ENCODE measurements at places on chromosomes 7 and 10. TPM values are rescaled to one million over a fixed set of nuclear protein-coding genes. Genes with fewer than 3 reads are reported as not detected.

- no peak for DNase-seq
These were observed 22.8 kb downstream of the LRRC17 start for GRCh38 chr7:102935450-102936115.

GRCh38 chr10:74380795-74381194 lies 229.8 kb downstream of the ADK start:
- no peak for DNase-seq

- no peak for DNase-seq
These were observed 114.1 kb downstream of the VIPR2 start for GRCh38 chr7:159030490-159031134.

DNA sequence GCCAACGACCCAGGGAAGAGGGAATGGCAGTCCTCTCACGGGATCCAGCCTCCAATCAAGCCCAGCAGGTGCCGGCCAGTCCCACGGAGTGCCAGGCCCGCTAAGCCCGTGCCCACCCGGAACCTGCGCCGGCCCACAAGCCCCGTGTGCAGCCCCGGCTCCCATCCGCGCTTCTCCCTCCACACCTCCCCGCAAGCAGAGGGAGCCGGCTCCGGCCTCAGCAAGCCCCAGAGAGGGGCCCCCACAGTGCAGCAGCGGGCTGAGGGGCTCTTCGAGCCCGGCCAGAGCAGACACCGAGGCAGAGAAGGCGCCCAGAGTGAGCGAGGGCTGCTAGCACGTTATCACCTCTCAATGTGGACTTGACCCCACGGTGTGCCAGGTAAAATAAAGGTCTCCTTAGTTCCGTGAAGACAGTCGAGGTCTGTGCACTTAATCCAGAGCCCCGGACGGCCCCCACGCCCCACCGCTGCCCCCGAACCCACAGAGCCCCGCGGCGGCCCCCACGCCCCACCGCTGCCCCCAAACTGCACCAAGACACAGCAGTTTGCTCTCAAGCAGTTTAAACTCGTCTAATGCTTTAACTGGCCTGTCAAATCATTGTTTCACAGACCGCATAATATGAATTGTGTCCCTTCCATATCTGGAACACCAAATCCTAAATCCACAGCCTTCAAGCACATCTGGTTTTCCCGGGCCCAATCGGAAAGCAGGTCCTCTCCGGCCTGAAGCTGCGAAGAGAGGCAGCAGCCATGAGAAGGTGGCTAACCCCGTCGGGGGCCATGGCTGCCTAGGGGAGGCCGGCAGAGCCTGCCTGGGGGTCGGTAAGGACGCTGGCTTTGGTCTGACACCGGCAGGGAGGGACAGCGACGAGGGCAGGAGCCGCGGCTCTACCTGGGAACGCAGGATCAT lies 307.8 kb downstream of the PTPRN2 start:
- no peak for DNase-seq

DNA sequence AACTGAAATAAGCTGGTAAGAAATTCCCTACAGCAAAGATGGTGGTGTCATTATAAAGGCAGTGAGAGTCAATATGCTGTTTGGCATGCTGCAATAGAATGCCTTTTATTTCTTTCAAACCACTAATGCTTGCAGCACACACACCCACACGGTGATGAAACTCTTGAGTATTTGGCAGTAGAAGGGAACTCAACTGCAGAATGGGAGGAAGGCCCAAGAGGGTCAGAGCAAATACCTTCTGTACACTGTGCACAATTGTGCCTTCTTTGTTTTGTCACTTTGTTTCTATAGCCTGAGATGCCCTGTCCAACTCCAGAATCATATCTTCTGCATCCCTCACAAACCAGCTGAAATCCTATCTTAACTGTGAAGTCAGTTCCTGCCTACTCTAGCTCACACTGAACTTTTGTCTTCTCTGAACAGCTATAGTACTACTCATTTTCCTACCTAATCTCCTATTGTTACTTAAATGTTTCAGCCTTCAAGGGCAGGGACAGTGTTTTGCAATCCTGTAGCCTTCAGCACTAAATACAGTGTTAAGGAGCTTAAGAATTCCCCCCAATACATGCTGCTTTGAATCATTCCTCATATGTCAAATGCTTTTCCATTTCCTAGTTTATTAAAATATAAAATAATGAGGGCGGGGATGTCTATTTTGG lies 22.2 kb downstream of the MMS19 start:
- no peak for DNase-seq

- no peak for DNase-seq
These were observed 799.7 kb upstream of the IGFBP3 start for GRCh38 chr7:46720761-46721160.

- no peak for DNase-seq
These were observed 162.5 kb downstream of the LRMDA start for GRCh38 chr10:75593692-75594556.

GRCh38 chr10:77513781-77514331 lies 123.8 kb downstream of the KCNMA1 start:
- no peak for DNase-seq

DNA sequence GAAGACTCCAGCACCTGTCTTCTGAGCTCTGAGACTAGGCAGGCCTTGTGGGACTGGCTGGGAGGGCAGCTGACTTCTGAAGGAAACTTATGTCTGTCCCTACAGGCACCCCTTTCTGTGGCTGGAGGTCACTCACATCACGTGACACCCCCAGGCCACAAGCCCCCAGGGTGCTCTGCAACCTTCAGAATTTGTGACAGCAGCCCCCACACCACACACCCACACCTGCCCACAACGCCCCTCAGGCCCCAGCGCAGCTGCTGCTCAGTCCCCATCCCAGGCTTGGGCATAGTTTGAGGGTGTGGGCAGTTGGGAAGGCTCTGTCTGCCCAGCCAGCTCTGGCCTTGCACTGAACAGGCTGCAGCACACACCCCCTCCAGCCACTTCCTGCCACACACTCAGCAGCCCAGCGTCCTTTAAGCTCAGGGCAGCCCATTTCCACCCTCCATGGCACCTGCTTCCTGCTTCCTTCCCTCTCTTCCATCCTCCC lies 80.0 kb upstream of the UNC5B start:
- no peak for DNase-seq

DNA sequence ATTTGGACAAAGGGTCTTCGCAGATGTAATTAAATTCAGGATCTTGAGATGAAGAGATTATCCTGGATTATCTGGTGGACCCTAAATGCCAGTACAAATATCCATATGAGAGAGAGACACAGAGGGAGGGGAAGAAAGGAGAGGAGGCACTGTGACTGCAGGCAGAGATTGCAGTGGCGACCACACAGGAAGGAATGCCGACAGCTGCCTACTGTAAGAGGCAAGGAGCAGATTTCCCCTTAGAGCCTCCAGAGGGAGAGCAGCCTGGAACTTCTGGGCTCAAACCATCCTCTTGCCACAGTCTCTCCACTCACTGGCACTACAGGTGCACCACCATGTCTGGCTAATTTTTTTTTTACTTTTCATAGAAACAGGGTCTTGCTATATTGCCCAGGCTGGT lies 152.3 kb downstream of the SDK1 start:
- no peak for DNase-seq

DNA sequence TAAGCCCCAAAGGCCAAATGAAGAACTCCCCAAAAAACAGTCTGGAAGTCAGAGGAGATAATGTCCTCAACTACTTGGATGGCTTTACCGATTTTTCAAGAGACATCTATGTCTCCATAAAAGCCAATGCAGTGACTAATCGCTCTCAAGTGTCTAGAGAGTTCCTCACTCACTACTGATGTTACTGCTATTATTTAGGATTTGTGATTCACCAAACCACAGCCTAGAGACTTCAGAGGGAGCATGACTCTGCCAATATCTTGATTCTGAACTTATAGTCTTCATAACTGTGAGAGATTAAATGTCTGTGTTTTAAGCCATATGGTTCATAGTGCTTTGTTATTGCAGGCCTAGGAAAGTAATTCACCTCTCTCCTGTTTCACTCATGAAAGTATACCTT lies 160.2 kb downstream of the IPMK start:
- DNase-seq, result no peak

- DNase-seq, result no peak
These were observed 13.6 kb downstream of the LOXL4 start for GRCh38 chr10:98254234-98254974.

GRCh38 chr7:25996006-25996408 lies 156.0 kb upstream of the NFE2L3 start:
- no peak for DNase-seq

DNA sequence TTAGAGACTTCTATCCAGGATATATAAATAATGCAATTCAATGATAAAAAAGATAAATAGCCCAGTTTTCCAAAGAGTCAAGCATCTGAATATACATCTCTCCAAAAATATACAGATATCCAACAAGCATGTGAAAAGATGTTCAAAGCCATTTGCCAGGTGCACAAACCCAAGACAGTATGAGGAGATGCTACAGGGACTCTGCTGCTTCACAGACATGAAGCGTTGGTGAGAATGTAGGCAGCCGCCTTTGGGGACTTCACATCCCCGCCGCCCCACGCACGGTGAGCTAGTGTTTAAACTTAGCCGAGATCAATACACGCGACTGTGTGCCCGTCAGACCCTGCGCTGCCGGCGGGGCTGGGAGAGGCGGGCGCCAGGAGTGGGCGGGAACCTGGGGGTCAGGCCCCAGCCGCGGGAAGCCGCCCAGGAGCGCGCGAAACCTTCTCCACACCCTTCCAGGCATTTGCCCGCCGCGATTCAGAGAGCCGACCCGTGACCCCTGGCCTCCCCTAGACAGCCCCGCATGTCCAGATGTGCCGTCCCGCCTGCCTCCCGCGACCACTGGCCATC lies 927 bp upstream of the ALOX5 start:
- no peak for DNase-seq

GRCh38 chr10:98272245-98272644 lies 4.3 kb upstream of the LOXL4 start:
- DNase-seq, result no peak

GRCh38 chr7:103718482-103719061 lies 270.9 kb downstream of the RELN start:
- no peak for DNase-seq

GRCh38 chr7:130881799-130882141 lies 147.8 kb upstream of the KLF14 start:
- DNase-seq, result no peak

DNA sequence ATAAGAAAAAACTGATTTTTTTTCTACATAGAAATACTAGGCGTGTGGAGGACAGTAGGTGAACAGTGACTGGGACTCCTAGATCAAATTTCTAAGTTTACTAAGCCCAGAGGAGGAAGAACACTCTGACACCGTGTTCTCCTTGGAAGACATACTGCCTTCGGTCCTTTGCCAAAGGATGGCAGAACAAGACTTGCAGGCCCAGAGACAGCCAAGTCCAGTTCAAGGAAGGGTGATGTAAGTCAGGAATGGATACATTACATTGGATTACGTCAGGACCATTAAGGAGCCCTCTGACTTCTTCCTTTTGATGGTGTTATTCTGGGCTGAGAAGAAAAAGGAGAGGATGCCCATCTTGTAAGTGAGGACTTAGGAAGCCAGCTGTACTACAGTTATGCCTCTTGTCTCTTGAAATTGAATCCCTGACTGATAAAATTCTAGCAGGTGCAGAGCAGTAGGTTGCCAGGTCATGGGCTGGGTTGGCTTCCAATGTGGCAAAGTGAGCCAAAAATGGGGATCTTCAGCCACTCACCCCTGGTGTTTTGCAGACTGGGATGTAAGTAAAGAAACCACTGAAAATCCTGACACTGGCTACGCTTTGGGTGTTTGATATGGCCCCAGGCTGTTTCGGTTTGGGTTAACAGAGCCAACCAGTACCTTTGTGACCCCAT lies 45.1 kb downstream of the RELN start:
- DNase-seq, result no peak

DNA sequence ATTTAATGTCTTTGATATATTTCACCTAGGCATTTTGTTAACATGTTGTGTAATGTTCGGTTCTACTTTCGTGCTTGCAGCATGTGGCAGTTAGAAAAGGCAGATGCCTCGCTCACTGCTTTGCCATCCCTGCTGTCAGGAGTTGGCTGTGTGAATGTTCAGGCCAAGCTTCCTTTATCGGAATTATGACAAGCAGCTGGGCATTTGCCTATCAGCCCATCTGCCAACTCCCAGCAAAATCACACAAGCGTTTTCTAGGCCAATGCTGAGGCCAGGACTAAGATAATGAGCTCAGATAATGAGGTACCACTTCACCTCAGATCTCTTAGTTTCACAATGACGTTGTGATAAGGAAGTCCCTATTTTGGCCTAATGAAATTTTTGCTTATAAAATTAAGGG lies 212.7 kb upstream of the FAM3C start:
- DNase-seq, result no peak

DNA sequence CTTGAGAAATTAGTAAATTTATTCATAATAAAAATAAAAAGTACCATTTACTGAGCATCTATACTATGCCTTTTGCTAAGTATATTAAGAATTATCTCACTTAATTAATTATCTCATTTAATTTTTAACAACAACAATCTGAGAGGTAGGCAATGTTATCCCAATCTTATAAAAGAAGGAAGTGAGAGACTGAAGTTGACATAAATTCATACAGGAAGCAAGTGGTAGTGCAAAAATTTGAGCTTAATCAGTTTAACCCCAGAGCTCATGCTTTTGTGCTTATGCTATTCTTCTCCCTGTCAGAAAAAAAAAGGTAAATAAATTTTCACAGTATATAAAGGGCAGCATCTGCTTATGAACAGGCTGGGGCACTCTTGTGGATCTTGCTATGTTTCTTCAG lies 2.7 kb upstream of the LIPF start:
- DNase-seq, result no peak

GRCh38 chr10:45461034-45461433 lies 87.0 kb downstream of the ALOX5 start:
- no peak for DNase-seq

DNA sequence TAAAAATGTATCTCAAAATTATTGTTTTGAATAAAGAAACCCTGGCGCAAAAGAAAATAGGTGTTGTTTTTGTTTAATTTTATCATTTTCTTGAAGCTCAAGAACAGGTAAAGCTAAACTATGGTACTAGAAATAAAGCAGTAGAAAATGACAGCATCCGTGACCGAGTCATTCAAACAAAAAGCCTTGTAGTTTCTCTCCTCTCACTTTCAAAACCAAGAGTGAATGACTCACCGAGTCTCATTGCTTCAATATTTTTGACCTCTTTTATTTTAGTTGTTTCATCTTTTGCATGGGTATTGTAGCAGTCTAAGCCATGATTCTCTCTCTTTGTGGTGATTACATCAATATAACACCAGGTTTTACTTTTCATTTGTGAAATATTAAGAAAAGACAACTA lies 396.5 kb downstream of the POM121L12 start:
- no peak for DNase-seq

GRCh38 chr10:1736972-1737221 lies 428 bp downstream of the ADARB2 start:
- no peak for DNase-seq

Gene ASB10
- not detected for polyA plus RNA-seq

DNA sequence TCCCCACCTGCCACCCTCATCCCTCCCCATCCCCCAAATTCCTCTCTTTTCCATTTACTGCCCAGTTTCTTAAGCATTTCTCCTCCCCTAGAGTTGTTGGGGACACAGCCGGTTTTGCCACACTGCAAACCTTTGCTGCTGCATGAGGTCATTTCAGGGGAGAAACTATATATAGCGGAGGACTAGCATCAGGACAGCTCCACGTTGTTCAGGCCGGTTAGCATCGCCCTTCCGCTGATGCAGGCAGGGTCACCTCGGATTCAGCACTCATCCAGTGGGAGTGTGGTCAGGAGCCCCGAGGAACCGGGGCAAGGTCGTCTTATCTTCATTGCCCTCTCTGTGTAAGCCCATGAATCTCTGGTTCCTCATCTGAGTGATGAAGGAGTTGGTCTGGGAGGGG lies 15.6 kb downstream of the UBTD1 start:
- no peak for DNase-seq

Gene RUFY2
- polyA plus RNA-seq, result 20.3 TPM

GRCh38 chr10:77405771-77406241 lies 231.8 kb downstream of the KCNMA1 start:
- no peak for DNase-seq

GRCh38 chr10:64867501-64867962 lies 1346.3 kb downstream of the REEP3 start:
- no peak for DNase-seq

Gene PTPRZ1
- 3.1 TPM for polyA plus RNA-seq
